ENCODE measurements at places on chromosomes 2 and 18.

- DNase-seq = no peak
Observed at GRCh38 chr2:78908973-78909372, 116.5 kb upstream of the REG3G start.

GRCh38 chr2:109432421-109432820, 181.3 kb downstream of the SEPTIN10 start:
- DNase-seq = no peak

DNA sequence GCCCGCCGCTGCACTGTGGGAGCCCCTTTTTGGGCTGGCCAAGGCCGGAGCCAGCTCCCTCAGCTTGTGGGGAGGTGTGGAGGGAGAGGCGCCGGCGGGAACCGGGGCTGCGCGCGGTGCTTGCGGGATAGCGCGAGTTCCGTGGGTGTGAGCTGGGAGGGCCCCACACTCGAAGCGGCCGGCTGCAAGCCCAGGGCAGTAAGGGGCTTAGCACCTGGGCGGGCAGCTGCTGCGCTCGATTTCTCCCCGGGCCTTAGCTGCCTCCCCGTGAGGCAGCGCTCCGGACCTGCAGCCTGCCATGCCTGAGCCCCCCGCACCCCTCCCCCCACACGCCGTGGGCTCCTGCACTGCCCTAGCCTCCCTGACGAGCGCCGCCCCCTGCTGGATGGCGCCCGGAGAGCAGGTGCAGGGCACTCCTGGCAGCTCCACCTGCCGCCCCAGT, 124.4 kb downstream of the CCDC178 start:
- DNase-seq = peak; percentile 57

- no peak for DNase-seq
Observed at GRCh38 chr2:117832332-117832731, 17.8 kb downstream of the DDX18 start.

GRCh38 chr2:217357886-217358620, 498.2 kb upstream of the TNP1 start:
- no peak for DNase-seq

DNA sequence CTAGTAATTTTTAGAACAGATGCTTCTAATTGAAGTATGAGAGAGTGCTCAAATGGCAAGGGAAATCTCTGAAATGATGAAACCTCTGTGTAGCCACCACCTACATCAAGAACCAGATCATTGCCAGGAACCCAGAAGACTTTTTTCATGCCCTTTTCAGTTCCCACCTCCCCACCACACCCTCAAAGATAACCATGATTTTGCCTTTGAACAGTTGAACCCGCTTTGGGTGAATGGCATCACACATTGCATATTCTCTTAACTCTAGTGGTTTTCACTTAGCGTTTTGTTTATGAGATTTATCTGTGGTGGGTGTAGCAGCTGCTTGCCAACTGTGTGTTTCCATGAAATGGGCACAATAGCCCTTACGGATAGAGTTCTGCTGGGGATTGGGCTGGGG, 142.9 kb upstream of the HDAC4 start:
- no peak for DNase-seq

DNA sequence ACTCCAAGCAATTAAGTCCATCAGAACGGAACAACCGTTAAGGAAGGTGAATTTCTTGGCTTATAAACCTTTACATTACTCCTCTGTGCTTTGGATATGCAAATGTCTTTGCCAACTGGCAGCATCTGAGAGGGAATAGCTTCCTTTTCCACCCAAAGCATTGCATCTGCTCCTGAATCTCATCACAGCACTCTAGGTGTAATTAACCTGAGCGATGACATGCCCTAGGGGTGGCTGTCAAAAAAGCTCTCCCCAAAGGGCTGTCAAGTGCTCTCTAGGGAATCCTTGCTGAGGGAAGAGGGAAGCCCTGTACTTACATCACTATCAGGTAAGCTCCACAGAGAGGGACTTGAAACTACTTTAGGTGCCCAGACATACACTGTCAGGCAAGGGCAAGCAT, 5.5 kb upstream of the SMARCAL1 start:
- no peak for DNase-seq

DNA sequence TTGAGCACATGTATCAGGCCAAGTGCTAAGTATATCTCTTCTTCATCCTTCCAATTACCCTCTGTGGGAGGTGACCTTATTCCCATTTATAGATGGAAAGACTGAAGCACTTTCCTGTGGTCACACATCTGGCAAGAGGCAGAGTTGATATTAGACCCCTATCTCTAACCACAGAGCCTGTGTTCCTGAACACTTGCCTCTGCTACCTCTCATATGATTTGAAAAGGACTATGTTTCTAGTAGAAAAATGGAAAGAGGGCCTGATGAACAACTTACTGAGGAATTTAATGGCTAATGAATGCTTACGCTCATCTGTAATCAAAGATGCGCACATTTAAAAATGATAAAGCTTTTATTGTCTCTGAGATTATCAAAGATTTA, 46.2 kb upstream of the DYNC2LI1 start:
- DNase-seq = no peak

GRCh38 chr2:209423562-209424198, at the start of gene MAP2:
Gene MAP2, plus strand, starts transcription at chr2:209424047. Its CDS starts 229,124 bp downstream, at chr2:209653171.
- DNase-seq = peak; percentile 93

GRCh38 chr2:143176606-143177005, 47.4 kb downstream of the ARHGAP15 start:
- DNase-seq = no peak

- DNase-seq = no peak
Observed at GRCh38 chr2:45177870-45178269, 168.6 kb upstream of the SIX2 start.

DNA sequence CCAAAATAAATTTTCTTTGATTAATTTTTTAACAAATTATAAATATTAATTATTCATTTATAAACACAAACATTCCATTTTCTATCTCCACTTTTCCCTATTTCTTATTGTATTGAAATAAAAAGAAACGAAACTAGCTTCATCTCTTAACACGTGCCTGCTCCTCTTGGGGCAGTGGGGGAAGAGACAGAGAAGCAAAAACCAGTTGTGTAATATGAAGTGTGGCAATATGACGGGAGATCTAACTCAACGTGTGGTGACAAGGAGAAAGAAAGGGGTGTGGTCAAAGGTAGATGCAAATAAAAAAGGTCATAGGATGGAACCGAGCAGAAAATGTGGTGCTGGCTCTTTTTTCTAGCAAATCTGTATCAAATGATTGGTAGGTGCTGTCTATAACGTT, 106.9 kb upstream of the SLC8A1 start:
- DNase-seq = no peak

- no peak for DNase-seq
Observed at GRCh38 chr2:71655498-71655897, 202.1 kb downstream of the DYSF start.

- no peak for DNase-seq
Observed at GRCh38 chr2:102550151-102550550, 69.2 kb upstream of the SLC9A2 start.

- DNase-seq = no peak
Observed at GRCh38 chr18:71008257-71008656, 719.4 kb downstream of the SOCS6 start.

DNA sequence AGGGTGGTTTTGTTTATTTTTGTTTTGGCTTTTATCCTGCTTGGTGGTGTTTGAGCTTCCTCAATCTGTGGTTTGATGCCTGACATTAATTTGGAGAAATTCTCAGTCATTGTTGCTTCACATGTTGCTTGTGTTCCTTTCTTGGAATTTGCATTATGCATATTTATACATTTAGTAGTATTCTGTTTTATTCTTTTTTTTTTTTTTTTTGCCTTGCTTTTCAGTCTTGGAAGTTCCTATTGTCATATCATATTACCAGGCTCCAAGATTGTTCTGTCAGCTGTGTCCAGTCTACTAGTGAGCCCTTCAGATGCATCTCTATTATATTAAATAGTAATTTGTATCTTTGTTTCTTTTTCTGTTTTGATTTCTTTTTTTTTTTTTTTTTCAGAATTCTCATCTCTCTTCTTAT, 77.0 kb downstream of the EPC2 start:
- no peak for DNase-seq

DNA sequence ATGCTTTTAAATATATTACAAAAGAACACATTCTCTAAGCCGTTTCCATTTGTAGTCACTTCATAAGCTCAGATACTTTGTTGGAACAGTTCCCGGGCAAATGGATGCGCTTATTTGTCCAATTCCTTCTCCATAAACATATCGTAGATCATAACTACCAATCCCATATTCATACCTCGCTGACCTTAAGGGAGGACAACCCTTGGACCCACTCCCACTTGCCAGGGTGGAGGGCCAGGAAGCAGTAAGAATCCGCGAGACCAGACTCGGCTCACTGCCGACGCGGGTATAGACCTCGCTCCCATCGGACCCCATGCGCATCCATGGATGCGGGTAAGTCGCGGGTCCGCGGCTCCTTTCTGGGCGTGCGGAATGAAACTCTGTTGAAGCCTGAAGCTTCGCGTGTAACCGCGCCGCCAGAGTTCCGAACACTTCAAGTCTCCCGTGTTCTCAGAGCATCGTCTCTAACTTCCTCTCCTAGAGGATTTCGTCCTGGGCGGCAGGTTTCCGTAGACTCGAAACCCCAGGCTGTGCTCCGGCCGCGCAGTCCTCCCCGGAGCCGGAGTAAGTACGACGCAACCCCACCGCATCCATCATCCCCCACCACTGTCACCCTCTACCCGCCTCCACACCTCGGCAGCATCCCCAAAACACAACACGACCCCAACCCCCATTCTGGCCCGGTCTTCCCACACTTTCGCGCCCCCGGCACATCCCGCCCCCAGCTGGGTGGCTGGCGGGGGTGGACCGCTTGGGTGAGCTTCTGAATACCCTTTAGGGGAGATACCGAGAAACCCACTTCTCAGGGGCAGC, 1.1 kb downstream of the DSC3 start:
- DNase-seq = peak; percentile 58

DNA sequence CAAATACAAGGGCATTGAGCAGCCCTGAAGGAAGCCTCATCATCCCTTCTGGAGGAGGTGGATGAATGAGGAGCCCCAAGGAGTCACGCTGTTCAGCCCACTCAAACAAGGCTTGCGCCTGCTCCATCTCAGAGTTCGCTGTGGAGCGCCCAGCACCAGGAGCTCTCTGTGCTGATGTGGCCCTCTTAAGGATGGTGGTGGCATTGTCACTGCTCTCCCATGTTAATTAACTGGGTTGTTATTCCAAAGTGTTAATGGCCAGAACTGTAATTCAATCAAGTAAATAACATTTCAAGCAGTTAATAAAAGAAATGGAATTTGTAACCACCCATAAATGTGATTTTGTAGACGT, 726.0 kb upstream of the RAB6C start:
- DNase-seq = peak; percentile 59

- DNase-seq = no peak
Observed at GRCh38 chr2:17422061-17422460, 96.2 kb downstream of the RAD51AP2 start.

DNA sequence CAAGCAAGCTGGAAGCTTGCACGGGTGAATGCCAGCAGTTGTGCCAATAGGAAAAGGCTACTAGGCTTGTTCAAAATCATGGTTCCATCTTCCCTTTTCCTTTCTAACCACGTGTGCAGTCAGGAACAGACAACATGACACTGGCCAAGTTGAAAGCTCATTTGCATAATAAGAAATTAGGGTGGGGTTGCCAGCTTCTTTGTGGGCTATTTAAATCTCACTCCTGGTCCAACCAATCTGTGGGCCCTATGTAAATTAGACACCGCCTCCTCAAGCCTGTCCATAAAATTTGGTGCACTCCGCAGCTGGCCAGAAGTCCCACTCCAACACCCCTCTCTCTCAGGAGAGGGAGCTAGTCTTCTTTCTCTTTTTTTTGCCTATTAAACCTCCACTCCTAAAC, 1948.4 kb upstream of the PIK3C3 start:
- no peak for DNase-seq

DNA sequence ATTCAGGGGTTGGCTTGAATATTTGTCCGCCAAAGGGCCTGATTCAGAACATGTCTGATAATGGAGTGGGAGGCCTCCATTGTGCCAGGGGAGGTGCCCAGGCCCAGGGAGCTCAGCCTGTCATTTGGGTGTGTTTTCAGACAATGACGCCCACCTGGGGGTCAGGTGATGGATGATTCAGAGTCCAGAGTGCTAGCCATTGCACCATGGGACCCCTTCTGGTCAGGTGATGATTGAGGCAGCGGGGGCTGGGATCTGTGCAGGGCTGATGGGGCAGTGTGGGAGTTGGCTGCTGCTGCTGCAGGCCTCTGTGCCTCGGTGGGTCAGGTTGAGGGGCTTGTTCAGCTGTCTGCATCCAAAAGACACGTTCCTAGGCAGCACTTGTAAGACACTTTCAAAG, 8.3 kb upstream of the ARHGEF4 start:
- no peak for DNase-seq

DNA sequence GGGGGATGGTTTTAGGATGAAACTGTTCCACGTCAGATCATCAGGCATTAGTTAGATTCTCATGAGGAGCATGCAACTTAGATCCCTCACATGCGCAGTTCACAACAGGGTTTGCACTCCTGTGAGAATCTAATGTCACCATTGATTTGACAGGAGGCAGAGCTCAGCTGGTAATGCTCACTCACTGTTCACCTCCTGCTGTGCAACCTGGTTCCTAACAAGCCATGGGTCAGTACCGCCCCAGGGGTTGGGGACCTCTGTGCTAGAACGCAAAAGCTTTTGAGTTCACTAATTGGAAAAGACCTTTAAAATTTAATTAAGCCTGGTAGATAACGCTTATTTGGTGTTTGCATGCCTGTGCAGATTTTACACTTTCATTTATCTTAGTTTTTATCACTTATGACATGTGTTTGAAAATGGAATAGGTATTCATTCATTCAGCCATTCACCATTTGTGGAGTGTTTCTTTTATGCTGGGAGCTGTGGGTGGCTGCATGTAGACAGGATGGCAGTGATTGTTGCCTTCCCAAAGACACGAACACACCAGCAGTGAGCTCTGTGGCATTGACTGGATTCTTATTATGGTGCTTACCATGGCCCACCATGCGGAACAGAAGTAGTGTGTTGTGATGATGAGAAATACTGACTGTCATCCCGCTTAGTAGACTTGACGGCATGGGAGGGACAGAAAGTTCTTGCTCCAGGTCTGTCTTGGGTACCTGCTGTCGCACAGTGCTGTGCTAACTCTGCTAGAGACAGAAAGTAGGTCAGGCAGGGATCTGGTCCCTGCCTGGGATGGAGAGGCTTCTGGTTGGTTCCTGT, 6.4 kb downstream of the RAB31 start:
- DNase-seq = no peak

GRCh38 chr2:217588266-217588665, 414.5 kb downstream of the TNS1 start:
- no peak for DNase-seq

- DNase-seq = no peak
Observed at GRCh38 chr2:96085541-96086355, 30.6 kb downstream of the ADRA2B start.

All from ecto neural progenitor cell (in vitro differentiated cells).